H54 (cell line): ENCODE measurements at places on chromosomes 13 and 19.

- no peak for DNase-seq
Measured at GRCh38 chr13:82800391-82800790, 1081.9 kb downstream of the SLITRK1 start.

DNA sequence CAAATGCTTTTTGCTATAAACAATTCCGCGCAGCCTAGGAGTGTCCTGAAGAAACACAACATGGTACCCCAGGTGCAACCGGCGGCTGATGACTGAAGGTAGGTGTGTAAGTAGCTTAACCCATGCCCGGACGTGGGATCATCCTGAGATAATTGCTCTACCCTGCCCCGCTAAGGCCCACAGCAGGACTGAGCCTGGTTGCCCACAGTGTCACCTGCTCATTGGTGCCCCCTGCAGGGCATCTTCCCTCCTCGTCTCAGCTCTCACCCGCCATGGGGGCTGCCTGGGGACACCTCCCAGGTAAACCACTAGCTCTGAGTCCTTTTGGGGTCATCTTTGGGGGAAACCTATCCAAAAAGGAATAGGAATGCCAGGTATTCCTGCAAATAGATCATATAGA lies 22.3 kb downstream of the TMEM161A start:
- peak; percentile 37 for DNase-seq

DNA sequence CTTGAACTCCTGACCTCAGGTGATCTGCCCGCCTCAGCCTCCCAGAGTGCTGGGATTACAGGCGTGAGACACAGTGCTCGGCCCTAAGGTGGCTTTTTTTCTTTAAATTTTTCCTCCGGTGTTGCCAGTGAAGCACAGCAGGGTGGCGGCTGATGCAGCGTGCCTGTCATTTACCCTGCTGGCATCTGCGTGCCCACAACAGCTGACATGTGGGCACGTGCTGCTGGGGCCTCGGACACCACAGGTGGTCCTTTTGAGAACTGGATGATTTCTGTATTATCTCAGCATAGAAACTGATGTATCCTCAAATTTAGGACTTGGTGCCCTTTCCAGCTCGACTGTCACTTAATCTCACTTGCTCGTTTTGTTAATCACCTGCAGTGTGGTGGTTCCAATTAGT lies 31.2 kb upstream of the TEX29 start:
- no peak for DNase-seq

DNA sequence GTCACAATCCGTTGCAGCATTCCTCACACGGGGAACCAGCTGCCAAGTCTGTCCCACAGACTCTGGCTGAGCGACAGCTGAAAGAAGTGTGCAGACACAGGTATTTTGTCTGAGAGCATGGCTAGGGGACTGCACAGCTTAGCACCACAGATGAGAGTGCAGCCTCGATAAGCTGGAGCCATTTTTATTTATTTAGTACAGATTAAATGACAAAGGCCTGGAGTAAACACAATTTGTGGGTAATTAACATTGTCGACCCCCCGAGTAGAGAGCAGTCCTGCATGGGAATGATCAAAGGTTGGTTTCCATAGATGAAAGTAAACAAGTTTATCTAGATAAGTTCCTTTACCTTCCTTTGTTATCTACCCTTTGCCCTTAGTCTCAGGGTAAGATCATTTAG lies 836.2 kb downstream of the DACH1 start:
- no peak for DNase-seq

GRCh38 chr19:17996826-17997316 lies 11.1 kb upstream of the ARRDC2 start:
- peak; percentile 90 for DNase-seq

DNA sequence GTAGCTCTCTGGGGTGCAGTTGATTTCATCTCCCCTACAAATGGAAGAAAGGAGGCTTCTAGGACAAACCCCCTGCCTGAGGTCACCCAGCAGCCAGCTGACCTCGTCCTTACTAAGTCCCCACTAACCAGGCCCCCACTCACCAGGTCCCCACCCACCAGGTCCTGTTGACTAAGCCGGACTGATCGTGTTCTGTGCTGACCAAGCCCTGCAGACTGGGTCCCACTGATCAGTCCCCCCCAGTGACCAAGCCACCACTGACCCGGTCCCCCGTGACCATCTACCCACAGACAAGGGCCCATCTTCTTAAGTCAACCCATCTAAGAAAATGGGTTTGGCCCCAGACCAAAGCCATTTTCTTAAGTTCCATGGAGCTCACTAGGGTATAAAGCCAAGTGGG lies 36.8 kb upstream of the TPM4 start:
- DNase-seq = no peak

GRCh38 chr13:47908197-47908902 lies 92.7 kb downstream of the SUCLA2 start:
- DNase-seq = no peak
